ENCODE measurements at places on chromosomes 2 and 18. TPM values are rescaled to one million over a fixed set of nuclear protein-coding genes. Genes with fewer than 3 reads are reported as not detected.

DNA sequence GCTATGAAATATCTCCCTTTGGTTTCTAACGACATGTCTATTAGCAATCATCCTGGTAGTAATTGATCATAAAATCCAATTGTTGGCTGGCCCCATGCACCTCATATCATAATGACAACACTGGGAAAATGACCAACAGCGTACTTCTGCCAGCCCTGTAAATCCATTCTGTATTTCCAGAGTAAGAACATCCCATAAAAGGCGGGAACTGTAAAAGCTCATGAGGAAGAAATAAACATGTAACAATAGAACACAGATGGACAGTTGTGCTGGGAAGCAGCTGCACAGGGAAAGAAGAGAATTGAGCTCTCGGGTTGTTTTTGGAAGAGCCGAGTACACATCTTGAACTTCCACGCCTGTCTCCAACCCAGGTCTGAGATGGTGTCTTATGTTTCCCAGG is 218.7 kb downstream of the CMPK2 start:
- H3K27ac ChIP-seq: no peak overlapping the region
- H3K4me3 ChIP-seq: no peak overlapping the region
- H3K36me3 ChIP-seq: no peaks in the 10 kb centered on the region
- DNase-seq: no peak
- H3K27me3 ChIP-seq: peaks cover 3% of the 10 kb centered on the region

- DNase-seq: no peak
- H3K4me1 ChIP-seq: no peaks in the 10 kb centered on the region
- no peaks in the 10 kb centered on the region for H3K27me3 ChIP-seq
- no peak overlapping the region for H3K4me3 ChIP-seq
- no peak overlapping the region for H3K27ac ChIP-seq
These were observed 289.6 kb downstream of the PARD3B start for GRCh38 chr2:204834716-204835384.

- H3K27me3 ChIP-seq: no peaks in the 10 kb centered on the region
- no peak overlapping the region for H3K4me3 ChIP-seq
- no peaks in the 10 kb centered on the region for H3K4me1 ChIP-seq
- H3K27ac ChIP-seq: no peak overlapping the region
These were observed 315.8 kb downstream of the GULP1 start for GRCh38 chr2:188607501-188607900.

DNA sequence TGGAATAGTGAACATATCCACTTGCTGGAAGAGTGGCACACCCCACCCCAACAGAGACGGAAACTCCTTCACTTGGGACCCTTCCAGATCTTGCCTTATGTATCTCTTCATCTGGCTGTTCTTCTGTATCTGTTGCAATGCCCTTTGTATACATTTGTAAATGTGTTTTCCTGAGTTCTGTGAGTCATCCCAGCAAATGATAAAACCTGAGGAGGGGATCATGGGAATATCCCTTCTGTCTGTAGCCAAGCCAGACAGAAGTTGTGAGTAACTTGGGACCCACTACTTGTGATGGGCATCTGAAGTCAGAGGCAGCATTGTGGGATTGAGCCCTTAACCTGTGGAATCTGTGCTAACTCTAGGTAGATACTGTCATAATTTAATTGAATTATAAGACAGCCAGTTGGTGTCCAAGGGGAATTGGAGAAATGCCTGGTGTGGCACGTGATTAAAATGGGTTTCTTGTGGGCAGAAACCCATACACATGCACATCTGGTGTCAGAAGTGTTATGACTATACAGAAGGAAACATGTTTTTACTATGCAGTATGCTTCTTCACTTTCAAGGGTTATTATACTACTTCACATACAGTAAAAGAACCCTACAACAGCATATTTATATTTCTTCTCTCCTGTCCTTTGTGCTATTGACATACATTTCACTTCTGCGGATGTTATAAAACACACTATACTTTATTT is 32.3 kb upstream of the TMEM247 start:
- no peak overlapping the region for H3K4me3 ChIP-seq
- no peaks in the 10 kb centered on the region for H3K4me1 ChIP-seq
- DNase-seq: no peak
- no peak overlapping the region for H3K27ac ChIP-seq
- H3K27me3 ChIP-seq: peaks cover 2% of the 10 kb centered on the region
- H3K36me3 ChIP-seq: no peaks in the 10 kb centered on the region

- no peak overlapping the region for H3K4me3 ChIP-seq
- peaks cover 2% of the 10 kb centered on the region for H3K27me3 ChIP-seq
- H3K27ac ChIP-seq: peak overlapping the region; percentile 74
- DNase-seq: no peak
- peaks cover 54% of the 10 kb centered on the region for H3K4me1 ChIP-seq
- no peaks in the 10 kb centered on the region for H3K36me3 ChIP-seq
These were observed 61.1 kb downstream of the MEIS1 start for GRCh38 chr2:66495788-66496640.

DNA sequence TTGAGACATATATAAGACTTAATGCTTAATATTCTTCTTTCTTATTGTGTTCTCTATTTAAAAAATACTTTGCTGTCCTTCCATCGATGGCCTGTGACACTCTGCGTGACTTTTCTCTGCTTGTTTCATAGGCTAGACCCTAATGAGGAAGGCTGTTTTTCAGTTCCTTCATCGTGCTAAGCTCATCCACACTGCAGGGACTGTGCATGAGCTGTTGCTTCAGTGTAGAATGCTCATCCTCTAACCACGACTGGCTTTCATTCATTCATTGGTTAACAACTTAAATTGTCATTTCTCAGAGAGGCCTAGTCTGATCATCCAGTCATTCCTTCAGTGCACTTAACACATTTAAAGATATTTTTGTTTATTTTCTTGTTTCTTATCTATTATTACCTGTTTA is 134.4 kb downstream of the CCDC85A start:
- H3K4me3 ChIP-seq: no peak overlapping the region
- DNase-seq: no peak

DNA sequence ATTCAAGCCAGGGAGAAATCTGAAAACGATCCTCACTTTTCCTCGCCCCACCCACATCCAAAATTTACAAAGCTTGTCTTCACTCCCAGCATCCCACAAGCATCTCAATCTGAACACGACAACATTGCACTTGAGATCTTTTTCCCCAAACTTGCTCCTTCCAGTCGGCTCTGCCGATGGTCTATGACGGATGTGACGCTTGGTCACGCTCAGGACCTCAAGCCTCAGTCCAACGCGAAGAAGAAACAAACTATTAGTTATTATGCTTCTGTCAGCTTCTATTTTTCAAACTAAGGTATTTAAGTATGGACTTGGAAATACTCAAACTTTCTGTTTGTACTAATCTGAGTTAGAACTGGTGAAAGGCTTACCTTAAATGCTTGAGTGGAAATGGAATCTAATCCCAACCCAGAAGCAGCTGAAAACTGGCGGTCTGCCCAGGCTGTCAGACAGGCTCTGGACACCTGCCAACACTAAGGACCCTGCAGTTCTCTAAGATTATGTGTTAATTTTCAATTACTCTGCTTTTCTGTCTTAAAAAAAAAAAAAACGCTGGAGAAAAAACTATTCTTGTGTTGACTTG is 132.1 kb upstream of the DNMT3A start:
- no peak overlapping the region for H3K27ac ChIP-seq
- peaks cover 11% of the 10 kb centered on the region for H3K36me3 ChIP-seq
- H3K27me3 ChIP-seq: no peaks in the 10 kb centered on the region
- no peak overlapping the region for H3K4me3 ChIP-seq
- peaks cover 4% of the 10 kb centered on the region for H3K4me1 ChIP-seq

The EVX2 gene
- total RNA-seq: not detected
